NCI-H187 treated with DMSO at 0.1 percent for 48 hours (cell line): ENCODE measurements at places on chromosomes 16 and 17.

DNA sequence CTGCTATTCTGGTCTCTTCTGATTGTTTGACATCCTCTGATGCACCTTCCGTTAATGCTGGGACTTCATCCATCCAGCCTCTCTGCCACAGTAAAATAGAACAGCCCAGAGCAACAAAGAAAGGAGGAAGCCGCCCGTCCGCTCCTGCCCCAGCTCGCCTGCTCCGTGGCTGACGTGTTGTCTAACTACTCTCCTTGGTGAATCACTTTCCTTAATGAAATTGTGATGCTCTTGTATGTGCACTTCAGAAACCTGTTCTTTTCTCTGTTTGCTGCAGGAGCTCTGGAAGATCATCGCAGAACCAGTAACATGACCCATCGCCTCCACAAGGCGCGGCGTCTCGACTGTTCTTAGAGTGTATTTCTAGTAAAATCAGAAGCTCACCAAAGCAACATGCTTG, 24.3 kb downstream of the METTL22 start:
- no peak for DNase-seq

GRCh38 chr17:70024253-70024652, 50.8 kb upstream of the KCNJ16 start:
- no peak for DNase-seq

DNA sequence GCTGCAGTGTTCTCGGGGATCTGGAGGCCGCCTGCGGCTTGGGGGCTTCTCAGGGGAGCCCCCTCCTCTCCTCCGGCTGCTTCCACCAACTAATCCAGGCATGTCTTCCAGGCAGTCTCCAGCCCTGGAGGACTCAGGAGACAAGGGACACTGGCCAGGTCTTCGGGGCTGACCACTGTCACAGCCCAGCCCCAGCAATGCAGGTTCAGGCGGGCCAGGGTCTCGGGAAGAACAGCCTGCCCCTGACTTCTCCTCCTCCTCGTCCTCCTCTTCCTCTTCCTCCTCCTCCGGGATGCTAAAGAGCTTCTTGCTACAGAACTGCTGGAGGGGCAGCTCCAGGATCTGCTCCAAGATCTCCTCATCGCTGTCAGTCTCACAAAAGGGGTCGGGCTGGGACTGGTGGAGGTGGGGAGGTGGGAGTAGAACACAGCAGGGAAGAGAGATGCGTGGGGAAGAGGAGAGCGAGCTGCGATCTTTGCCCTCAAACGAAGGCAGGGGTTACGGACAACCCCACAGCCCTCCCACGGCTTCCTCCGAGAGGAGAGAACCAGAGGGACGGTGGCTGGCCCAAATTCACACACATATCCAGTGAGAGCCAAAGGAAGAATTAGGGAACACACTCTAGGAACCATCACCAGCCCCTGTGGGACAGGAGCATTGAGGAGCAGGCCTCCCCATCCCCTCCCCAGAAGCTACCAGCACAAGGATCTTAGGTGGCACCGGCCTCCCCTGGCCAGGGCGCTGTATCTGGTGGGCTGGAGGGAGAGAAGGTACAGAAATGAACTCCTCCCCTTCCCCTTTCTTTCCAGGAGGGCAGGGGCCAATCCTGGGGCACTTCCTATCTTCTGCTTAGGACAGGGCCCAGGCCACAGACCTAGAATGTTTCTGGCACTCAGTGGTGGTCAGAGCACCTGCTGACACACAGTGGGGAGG, 19.3 kb downstream of the TSPOAP1 start:
- DNase-seq, result no peak

GRCh38 chr17:36888236-36888951, 48.9 kb upstream of the LHX1 start:
- DNase-seq, result peak; percentile 31

DNA sequence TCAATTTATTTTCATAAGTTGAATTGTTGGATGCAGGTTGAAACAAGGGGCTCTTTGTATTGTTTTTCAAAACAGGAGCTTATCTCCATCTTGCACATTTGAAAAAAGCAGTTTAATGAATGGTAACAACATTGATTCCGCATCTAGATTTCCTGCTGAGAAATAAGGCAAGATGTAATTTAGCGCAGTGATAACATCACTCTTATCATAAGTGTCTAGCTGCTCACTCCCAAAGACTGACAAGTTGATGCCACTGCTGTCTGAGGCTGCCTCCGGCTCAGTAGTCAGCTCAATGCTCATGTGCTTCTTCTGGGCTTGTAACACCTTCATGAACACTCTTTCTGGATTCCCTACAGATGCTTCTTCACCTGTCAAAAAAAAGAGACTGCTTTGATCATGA, 92.4 kb downstream of the KPNA2 start:
- DNase-seq, result no peak

DNA sequence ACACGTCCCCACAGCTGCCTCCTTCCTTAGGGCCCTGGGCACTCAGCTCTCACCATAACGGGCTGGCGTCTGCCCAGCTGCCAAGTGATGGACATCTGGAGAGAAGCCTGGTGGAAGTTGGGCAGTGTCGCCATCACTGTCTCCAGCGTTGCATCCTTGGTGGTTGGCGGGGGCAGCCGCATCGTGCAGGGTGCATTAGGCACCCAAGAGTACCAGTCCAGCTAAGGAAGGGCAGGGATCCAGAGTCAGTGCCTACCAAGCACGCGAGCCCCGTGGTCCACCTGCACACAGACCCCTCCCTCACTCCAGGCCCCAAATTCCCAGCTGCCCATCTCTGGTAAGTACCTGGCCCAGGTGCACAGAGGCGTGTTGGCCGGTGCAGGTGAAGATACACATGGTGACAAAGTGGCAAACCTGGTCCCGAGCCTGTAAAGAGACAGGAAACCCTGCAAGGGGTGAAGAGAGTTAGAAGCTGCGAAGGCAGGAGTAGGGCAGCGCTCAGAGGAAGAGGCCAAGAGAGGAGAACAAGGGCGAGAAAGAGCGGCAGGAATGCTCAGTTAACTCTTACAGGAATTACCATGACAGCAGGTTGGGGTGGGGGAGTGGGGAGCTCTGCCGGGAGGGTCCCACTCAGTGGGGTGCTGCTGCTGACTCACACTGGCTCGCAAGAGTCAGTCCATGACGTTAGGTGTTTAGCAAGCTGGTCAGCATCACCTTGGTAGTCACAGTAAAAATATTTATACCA, 9.5 kb downstream of the ALOX15 start:
- DNase-seq, result no peak

- no peak for DNase-seq
Observed at GRCh38 chr16:31708348-31708747, 165.3 kb upstream of the ZNF267 start.

DNA sequence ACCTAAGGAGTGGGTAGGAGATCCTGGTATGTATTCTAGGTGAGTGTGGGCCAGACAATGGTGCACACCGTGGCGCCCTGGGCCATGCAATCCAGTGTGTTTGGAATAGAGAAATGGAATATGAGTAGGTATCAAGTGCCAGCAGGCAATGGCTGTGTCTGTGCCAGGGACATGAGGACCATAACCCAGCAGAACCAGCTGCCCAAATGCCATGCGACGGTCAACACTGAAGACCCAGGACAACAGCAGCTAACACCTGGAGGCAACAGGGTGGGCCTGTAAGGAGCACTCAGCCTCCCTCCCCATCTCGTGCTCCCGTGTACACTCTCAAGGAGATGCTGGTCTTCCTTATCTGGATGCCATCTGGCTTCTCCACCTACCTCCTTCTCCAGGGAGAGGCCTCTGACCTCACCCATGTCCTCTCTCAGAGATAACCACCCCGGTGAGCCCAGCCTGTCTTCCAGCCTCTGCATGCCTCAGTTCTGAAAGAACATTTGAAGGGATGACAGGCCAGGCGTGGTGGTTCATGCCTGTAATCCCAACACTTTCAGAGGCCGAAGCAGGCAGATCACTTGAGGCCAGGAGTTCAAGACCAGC, 750 bp upstream of the GSDMB start:
- DNase-seq, result no peak

GRCh38 chr17:1312261-1312870, 32.9 kb downstream of the TRARG1 start:
- DNase-seq, result no peak

GRCh38 chr16:7420079-7420478, 87.4 kb downstream of the RBFOX1 start:
- DNase-seq, result no peak

DNA sequence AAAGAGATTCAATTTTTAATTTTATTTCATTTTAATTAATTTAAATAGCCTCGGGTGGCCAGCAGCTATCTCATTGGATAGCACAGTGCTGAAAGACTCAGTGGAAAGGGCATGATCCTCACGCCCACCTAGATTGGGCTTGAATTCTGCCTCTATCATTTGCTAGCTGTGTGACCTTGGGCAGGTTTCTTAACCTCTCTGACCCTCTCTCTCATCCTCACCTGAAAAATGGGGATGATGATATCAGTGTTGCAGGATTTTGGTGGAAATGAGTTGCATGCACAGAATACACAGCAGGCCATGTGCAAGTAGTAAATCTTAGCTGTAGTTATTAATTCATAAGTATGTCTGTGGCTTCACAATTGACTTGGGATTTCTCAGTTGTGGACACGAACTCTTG, 272.4 kb upstream of the XYLT1 start:
- DNase-seq, result no peak

DNA sequence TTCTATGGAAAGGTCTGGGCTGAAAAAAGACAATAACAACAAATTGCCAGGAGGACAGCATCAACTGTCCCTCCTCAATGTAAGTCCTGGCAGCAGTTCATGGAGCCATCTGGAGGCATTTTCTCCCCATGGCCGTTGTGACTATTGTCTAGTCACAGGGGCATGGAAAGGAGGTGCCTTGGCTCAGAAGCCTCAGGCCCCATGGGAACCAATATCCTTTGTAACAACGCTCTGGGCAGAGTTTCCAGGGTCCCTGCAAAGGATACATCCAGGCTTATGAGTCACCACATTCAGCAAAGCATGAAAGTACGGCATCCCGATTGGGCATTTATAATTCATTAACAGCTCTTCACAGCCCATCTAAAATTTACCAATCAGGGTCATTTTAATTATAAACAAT, 85.2 kb downstream of the GLG1 start:
- no peak for DNase-seq

GRCh38 chr17:17325816-17326215, 22.6 kb downstream of the NT5M start:
- DNase-seq, result no peak

GRCh38 chr16:48903039-48903438, 293.1 kb upstream of the N4BP1 start:
- no peak for DNase-seq

DNA sequence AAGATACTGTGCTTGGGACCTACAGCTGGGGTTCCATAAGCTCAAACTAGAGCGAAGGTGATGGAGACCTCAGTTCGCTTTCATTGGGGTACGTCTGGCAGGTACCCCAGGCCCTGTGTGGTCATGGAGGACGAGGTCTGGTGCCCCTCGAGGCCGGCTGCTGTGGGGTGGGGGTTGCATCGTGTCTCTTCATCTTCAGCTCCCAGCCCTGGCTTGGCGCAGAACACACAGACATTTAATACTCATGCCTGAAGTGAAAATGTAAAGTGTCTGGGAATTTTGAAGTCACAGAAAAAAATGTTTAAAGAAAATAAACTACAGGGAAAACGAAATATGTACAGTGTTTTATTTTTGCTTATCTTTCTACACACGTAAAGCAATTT, 80.5 kb downstream of the TBC1D16 start:
- DNase-seq, result no peak

DNA sequence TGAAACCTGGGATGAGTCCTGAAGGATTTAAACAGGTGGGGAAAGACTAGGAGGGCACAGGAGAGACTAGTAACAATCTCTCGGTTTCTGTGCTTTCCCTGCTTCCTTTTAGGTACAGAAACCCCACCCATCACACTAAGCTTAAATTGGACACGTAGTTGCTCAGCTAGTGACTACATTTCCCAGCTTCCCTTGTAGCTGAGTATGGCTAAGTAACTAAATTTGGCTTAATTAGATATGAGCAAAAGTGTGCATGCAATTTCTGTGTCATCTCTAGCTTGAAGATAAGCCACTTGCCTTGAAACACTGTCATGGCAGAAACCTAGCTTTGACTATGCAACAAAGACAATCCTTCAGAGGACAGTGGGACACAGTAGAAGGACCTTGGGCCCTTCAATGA, 36.5 kb downstream of the CACNG1 start:
- DNase-seq, result no peak

DNA sequence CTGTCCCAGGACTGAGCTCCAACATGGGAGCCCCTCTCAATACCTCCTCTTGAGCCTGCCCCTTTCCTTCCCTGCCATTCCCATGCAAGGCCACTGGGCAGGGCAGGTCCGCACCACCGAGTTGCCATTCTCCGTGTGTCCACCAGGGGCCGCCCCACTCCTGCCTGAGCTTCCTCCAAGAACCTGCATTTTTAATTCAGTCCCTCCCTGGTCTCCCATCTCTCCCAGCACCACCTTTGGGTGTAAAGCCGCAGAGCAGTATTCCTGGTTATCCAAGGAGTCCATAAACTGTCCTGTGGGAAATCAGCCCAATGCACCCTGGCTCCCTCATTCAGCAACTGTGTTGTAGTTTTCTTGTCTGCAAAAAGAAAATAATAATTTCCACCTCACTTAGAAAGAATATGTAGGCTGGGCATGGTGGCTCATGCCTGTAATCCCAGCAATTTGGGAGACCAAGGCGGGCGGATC, 15.9 kb upstream of the ANKRD40CL start:
- peak; percentile 22 for DNase-seq

- no peak for DNase-seq
Observed at GRCh38 chr16:9862327-9862726, 319.9 kb downstream of the GRIN2A start.

GRCh38 chr16:64977206-64977920, 144.5 kb downstream of the CDH11 start:
- DNase-seq, result no peak

GRCh38 chr16:58692450-58692849, 7.9 kb upstream of the SLC38A7 start:
- no peak for DNase-seq

DNA sequence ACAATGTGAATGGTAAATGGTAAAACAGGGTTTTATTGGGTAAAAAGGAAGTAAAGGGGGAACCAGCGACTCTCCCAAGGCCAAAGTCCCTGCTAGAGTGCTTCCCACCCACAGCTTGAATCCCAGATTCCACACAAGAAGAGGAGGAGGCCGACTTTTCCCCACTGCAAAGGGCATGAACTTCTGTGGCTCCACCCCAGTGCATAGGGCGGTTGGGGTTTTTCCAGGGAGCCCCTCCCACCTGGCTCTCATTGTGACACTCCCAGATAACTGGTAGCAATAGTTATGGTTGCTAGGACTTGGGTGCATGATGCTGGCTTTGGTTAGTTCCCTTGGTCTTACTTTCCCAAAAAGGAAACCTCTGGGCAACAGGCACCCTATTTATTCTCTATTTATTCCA, 666.0 kb upstream of the CA10 start:
- DNase-seq, result no peak
